Activated CD8-positive, alpha-beta memory T cell treated with anti-CD3 and anti-CD28 coated beads for 4 hours (primary cell): ENCODE measurements at places on chromosomes 6 and 20.

- DNase-seq: no peak
Observed at GRCh38 chr20:18609741-18610140, 21.9 kb downstream of the DTD1 start.

GRCh38 chr6:24982231-24982630 lies 46.5 kb upstream of the RIPOR2 start:
- DNase-seq: no peak

DNA sequence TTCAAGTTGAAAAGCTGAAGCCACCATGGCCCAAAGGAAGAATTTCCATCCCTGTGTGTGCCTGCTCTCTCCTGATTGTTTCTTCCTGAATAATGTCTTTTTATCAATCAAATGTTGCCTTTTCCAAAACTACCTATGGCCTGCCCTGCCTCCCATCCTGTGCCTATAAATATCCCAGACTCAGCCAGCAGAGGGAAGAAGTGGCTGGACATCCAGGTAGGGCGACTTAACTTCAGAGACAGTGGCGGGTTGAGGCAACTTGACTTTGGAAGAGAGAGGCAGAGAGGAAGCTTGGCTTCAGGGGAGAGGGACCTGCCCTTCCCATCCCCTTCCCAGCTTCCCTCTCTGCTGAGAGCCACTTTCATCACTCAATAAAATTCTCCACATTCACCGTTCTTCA lies 133.0 kb downstream of the LCA5 start:
- DNase-seq: no peak

DNA sequence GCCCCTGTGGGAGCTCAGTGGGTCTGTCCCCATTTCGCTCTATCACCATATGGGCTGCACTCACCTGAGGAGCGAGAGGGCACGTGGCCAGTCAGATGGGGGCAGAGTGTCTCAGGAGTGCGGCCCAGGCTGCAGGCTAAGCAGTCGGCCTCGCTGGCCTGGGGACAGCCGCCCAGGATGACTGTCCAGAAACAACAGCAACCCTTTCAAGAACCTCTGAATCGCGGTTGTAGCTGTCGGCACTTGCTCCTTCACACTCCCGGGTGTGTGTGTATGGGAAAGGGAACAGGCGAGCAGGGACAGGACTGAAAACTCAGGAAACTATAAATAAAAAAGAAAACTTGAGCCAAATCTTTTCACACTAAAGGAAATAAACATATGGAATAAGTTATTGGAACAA lies 63.1 kb downstream of the TFAP2A start:
- DNase-seq: no peak

GRCh38 chr6:164227952-164228522 lies 813.5 kb downstream of the QKI start:
- no peak for DNase-seq

GRCh38 chr20:44395461-44396340 lies 40.2 kb downstream of the HNF4A start:
- DNase-seq: no peak

DNA sequence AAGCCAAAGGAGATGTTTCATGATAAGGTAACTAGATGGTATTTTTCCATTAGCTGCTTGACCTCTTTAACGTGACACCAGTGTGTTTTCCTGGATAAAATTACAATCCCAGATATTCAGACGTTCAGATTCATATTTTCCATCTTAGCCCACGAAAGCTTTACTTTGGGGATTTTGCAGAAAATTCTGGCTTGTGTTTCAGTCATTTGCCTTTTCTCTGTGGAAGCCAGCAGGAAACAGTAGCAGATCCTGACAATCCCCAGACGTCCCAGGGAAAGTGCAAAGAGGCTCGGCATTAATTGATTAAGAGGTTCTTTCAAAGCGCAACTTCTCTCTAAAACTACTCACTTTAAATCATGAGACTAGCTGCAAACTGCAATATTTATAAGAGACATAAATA lies 243.6 kb downstream of the UST start:
- DNase-seq: no peak

DNA sequence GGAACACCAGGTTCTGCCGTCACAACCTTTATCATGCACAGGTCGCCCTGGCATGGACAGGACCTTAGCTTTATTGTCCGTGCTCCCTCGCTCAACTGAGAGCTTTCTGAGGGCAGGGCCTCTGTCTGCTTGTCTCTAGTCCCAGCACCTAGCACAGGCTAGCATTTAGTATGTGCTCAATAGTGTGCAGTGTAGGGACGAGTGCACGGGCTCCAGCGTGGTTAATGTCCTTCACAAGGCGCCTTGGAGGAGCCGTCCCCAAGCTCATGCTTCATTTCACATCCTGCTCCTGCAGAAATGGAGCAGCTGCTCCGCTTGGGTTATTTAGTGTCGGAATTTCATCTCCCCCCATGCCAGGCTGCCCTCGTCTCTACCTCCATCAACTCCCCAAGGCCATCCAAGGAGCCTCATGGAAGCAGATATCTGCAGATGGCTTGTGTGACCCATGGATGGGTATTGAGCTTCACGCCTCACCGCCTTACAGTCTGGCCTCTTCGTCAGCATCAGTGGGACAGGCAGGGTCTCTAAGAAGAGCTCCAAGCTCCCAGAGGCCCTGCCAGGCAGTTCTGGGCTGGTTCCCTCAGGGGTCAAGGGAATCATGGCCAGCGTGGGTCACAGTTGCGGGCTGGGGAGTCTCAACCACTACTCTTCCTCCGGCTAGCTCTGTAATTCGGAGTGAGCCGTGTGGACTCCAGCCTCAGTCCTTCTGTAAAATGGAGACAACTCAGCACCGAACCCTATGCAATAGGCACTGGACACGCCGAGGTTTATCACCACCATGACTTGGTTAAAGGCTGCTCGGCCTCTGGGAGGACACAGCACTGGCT lies 60.8 kb upstream of the APCDD1L start:
- no peak for DNase-seq

GRCh38 chr6:98840385-98840784 lies 6.0 kb downstream of the POU3F2 start:
- no peak for DNase-seq

- no peak for DNase-seq
Observed at GRCh38 chr6:37324131-37325033, 29.4 kb upstream of the RNF8 start.
